ENCODE measurements at places on chromosomes 11 and 22.

- DNase-seq, result no peak
Observed at GRCh38 chr22:40476341-40476740, 105.9 kb downstream of the SGSM3 start.

GRCh38 chr22:27011133-27011532 lies 353.7 kb downstream of the MIAT start:
- no peak for DNase-seq

DNA sequence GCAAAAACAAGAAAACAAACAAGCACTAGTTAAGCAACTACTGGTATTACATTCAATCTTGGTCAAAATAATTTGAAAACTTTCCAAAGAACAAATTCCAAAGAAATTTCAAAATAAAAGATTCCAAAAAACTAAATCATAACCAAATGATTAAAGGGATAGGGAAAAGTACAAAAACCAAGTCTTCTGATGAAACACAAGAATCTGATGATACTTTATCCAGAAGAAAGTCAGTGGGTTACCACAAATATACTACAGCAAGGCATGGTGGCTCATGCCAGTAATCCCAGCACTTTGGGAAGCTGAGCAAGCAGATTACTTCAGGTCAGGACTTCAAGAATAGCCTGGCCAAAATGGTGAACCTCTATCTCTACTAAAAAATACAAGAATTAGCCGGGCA lies 59.1 kb downstream of the NUP98 start:
- DNase-seq, result no peak

DNA sequence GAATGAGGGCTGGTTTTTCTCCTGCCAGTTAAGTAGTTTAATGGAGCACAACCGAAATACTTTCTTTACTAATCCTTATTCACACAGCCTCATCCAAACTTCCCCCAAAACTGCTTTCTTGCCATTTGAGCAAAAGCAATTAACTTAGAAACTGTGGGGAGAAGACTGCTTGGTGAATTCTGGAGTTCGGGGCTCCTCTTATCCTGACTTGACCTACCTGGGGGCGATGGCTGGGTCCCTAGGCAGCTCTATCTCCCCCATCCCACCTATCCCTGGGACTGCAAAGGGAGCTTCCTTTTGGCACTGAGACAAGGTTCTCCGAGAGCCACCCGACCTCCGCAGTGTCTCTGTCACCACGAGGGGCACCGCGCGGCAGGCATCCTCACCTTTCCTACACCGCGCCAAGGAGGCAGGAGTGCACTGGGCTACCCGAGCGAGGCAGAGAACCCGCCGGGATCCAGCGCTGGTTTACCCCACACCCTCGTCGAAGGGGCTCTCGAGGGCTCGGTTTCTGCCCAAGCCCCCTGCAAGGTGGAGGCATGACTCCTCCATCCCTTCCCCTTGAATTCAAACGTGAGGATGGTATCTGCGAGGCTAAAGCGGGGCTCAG lies 759 bp downstream of the DESI1 start:
- peak; percentile 44 for DNase-seq

GRCh38 chr22:33328789-33329296 lies 270.7 kb upstream of the SYN3 start:
- DNase-seq, result no peak

GRCh38 chr11:106152013-106152412 lies 74.6 kb downstream of the AASDHPPT start:
- no peak for DNase-seq

DNA sequence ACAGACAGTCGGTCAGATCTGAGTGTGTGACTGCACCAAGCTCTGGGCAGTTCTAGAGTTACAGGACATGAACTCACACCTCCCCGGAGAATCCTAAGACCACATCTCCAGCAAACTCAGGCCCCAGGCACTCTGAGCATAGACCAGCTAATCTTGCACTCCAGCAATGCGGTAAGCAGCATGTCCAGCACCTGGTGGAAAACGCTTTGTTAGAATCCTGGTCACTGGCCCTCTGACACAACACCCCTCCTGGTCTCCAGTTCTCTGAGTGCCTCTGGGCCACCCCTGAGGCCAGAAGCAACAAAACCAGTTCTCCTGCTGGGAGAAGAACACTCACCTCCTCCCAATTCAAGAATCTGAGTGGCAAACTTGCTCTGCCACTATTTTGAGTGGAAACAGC lies 82.7 kb upstream of the TMEM45B start:
- DNase-seq, result no peak

- no peak for DNase-seq
Observed at GRCh38 chr11:101510591-101510990, 73.2 kb downstream of the TRPC6 start.

DNA sequence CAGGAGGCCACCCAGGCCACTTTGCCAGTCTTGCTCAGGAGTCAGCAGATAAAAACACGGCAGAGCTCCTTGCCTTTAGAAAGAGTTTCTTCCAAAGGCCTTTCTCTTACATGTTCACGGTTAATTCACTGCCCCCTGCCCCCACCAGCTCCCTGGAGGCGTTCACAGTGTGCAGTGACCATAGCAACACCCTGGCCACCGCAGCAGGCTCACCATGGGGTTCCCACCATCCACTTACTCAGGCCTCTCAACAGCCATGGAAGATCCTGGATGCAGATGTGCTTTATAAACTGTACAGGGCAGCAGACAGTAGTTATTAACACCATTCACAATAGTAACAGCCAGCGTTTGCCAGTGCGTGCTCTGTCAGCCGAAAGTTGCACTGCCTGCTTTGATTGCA lies 10.6 kb upstream of the MYO7A start:
- DNase-seq, result no peak

GRCh38 chr11:44466531-44467205 lies 98.8 kb upstream of the CD82 start:
- no peak for DNase-seq

DNA sequence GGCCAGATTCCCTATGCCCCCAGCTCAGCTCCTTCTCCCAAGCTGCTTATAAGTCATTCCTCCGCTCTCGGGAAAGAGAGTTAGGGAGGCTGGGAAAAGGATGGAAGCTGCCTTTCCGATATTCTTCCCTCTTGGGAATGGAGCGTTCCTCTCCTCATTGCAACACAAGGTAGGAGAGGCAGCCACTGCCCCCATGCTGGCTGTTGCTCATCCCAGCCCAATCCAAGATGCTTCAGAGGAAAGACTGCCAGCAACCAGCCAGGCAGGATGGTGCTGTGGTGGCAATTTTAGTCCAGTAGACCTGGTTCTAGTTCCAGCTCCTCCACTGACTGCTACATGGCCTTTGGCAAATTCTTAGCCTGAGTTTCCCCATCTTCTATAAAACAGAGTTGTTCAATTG lies 13.7 kb upstream of the C11orf96 start:
- no peak for DNase-seq

GRCh38 chr11:126332221-126332711 lies 23.2 kb upstream of the ST3GAL4 start:
- DNase-seq, result no peak

DNA sequence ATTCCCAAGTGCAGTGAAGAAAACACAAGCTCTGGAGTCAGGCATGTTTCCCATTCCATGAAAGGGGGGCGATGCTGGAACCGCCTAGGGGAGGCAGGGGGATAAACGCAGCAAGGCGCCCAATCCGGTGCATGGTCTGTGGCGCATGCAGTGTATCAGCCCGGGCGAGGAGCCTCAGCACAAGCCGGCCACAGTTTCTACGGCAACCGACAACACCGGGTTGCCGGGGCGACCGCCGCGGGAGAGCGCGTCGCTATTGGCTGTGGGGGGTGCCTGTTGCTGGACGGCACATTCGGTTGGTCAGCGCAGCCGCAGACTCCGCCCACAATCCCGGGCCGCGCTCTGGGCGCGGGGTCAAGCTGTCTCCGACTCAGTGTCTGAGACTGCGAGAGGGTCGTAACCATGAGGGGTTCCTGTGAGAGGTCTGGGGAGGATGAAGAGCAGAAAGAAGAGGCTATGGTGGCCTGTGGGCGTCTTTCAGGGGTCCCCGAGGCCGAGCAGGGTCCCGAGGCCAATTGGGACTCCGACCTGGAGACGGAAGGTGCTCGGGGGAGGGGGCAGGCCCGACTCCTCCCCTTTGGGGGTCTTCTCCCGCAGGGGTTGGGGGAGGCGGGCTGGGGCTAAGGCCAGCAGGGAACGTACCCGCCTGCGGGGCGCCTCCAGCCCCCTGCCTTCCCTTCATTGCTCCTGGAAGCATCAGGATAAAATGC lies at the start of gene LRRC74B:
Gene LRRC74B, plus strand, starts transcription at position 362 of the 710 bp plus-strand sequence. Its CDS starts 41 bp downstream, at position 403.
- peak; percentile 85 for DNase-seq

- no peak for DNase-seq
Observed at GRCh38 chr11:14330881-14331280, 28.1 kb downstream of the RRAS2 start.

DNA sequence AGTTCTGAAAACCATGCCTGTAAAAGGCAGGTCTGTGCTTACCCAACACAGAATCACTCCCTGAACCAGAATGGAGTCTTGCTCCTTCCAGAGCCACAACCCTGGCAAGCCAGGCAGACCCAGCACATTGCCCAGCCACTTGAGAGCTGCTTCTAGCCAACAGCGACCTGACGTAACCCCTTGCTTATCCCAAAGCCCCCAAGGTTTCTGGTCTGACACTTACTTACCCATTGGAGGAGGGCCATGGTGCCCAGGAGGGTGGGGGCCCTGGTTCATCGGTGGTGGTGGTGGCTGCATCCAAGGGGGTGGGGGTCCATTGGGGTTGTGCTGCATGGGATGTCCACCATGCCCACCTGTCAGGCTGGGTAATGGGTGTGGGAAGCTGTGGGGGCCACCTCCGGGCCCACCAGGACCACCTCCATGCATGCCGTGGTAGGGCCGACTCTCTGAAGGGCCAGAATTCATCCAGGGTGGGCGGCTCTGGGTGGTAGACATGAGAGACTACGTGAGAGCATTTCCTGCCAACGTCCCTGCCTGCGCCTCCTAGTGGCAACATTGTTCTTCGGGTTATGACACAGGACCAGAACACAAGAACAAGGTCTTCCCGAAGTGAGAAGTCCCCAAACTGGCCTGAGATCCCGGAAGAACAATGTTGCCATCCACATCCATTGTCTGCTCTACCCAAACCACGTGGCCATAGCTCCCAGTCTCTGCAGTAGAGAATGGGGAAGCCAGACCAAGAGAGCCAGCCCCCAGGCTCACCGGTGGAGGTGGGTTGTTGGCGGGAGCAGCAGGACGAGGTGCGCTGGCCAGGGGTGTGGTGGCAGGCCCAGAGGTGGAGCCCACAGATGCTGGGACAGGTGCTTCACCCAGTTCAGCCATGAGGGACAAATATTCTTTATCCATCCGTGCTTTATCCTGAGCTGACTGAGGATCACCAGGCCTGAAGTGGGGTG lies 7.8 kb upstream of the PYGM start:
- DNase-seq, result peak; percentile 79

- DNase-seq, result no peak
Observed at GRCh38 chr22:27612115-27612514, 189.4 kb downstream of the MN1 start.

DNA sequence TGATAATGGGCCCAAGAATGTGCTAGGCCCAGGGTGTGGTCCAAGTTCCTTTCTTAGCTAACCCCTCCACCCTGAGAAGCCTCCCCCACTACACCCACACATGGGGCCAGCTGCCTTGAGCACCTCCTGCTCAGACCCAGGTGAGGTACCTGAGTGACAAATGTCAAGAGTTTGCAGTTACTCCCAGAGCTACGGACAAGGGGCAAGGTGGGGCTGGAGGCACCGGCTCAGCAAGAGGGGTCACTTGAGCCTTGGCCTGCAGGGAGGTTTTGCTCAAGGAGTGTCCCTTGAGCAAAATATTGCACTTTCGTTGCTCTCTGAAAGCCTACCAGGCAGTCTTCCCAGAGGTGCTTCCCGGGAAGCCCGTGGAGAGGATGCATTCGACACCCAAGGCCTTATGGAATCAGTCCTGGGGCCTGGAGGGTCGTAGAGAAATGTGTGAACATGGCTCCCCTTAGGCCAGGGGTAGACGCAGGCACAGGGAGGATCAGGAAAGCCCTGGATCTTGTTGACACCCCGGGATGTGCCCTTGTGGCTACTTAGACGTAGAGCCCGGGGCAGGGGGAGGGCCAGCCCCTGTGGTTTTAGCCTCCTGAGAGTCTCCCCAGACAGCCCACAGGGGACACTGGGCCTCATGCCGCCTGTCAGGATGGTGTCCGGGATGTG lies 114.2 kb downstream of the KCNQ1 start:
- no peak for DNase-seq

- no peak for DNase-seq
Observed at GRCh38 chr22:49454726-49455125, 372.9 kb downstream of the BRD1 start.

GRCh38 chr11:133832991-133833897 lies 12.1 kb downstream of the SPATA19 start:
- no peak for DNase-seq

DNA sequence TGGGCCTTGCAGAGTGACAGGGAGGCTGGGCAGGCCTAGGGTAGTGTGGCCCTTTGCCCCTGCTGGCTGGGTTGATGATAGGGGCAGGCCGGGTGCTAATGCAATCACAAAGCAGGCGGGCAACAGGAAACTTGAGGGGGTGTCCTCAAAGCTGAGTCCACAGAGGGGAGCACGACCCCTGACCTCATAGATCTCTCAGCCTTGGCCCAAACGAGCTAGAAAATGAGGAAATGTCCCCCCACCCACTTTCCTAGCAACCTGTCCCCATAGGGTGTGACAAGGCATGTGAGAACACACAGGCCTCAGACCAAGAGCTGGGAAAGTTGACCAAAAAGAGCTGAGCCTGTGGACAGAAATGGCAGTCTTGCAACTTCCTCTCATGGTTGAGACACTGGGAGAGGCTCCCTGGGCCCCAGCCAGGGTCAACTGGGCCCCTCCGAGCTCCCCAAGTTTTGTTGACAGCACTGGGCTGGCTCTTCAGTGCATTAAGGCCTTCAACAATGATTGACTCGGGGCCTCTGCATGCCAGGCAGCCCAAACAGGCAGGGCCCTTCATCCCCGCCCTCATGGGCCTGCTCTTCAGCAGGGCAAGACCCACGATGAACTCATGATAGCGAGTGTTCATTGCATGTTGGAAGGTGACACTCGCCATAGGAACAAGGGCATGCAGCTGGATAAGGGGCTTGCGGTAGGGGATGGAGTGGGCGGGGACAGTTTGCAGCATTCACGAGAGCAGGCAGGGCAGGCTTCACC lies 9.8 kb upstream of the SPI1 start:
- DNase-seq, result no peak

GRCh38 chr11:74577181-74577580 lies 15.2 kb upstream of the POLD3 start:
- no peak for DNase-seq

DNA sequence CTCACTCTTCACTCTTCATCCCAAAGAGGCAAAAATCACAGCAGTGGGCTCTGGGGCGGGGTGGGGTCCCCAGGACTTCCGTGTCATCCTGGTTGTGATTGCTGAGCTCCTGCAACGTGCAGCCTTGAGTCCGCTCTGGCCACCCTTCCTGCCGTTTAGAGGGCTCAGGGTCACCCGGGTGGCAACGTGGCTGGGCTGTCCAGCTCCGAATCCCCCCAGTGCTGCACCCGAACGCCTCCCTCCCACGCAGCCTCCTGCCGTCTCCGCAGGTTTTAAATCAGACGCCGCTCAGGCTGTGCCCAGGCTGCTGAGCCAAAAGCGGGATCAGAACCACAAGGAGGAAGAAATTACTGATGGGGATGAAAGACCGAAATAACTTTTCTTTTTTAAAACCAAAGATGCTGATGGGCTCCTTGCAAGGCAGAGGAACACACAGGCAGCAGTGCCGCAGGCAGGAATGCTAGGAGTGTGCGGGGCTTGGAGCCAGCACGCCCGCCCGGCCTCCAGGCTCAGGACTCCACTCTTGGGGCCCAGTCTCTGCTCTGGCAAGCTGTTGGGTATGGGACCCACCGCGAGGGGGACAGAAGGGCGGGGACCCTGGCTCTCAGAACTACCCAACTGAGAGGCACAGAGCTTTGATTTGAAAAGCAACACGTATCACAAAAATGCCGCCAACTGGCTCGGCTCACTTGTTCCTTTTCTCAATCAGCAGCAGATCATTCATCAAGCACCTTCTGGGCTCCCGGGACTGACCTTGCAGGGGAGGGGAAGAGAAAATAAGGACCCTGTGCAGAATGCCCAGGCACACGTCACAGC lies 313.0 kb downstream of the CTTN start:
- DNase-seq, result no peak
